Stimulated activated CD8-positive, alpha-beta memory T cell treated with anti-CD3 and anti-CD28 coated beads, Interleukin-4, amount 100 ng/mL, for 48 hours (primary cell): ENCODE measurements at places on chromosomes 16 and 17.

DNA sequence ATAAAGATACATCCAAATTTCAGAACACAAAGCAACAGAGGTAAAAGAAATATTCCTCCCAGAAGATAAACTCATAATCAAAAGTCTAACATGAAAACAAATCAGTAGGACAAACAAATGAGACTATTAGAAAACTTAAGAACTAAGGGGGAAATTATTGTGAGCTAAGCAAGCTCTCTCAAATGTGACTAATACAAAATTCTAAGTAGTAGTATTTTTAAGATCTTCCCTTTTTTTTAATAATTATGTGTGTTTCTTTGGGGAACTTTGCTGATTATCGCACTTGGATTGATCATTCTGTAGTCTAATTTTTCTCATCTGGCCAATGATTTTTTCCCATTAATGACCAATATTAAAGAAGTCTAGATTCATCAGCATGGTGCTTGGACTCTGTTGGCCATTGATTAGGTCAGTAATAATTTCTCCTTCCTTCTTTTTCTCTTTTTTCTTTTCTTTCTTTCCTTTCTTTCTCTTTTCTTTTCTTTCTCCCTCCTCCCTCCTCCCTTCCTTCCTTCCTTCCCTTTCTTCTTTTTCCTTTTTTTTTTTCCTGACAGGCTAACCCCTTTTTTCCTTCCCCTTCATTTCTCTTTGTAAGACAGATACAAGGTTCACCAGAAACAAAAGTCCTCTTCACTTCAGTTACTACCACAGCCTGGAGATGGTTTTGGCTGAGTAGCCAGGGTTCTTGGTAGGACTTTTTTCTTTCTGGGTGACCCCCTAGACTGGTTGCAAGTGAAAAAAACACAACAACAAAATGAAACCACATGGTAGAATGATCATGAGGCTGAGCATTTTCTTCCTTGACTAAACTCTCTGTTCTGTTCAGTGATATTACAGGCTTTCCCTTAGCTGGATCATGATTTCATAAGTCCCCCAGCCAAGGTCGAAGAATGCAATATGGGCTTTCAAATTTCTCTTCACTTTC lies 2.9 kb upstream of the ABCA6 start:
- DNase-seq = no peak

GRCh38 chr17:20315311-20315710 lies 152.0 kb downstream of the LGALS9B start:
- DNase-seq = no peak

GRCh38 chr17:72075995-72076677 lies 44.7 kb upstream of the SOX9 start:
- no peak for DNase-seq

DNA sequence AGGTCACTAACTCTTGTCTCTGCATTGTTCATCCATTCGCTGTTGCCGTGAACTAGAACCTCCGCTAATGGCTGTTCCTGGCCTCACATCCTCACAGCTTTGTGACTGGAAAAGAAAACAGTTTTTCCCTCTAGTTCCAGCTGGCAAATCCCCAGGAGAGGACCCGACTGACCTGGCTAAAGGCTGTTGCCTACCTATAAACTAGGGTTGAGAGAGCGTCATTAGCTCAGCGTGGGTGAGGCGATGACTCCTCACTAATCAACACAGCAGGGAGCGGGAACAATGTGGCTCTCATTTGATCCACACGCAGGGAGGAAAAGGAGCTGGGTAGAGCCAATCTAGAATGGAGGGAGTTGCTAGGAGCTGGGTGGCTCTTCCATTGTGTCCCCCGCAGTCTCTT lies 282.1 kb upstream of the IRX5 start:
- DNase-seq = no peak

GRCh38 chr17:55356434-55357328 lies 65.0 kb downstream of the MMD start:
- peak; percentile 83 for DNase-seq

- no peak for DNase-seq
Measured at GRCh38 chr17:10149573-10150399, 48.6 kb downstream of the GAS7 start.
